Stomach (tissue), 19 donors: ENCODE measurements at places on chromosomes 2 and 18. TPM values are rescaled to one million over a fixed set of nuclear protein-coding genes. Genes with fewer than 3 reads are reported as not detected.

The GAL3ST2 gene
- 311 TPM for total RNA-seq

The LCT gene
- total RNA-seq, result not detected

The C2orf72 gene
- 8.1 TPM for total RNA-seq

The ANKRD29 gene
- total RNA-seq, result 150 TPM

The ITGA4 gene
- 48.4 TPM for total RNA-seq

The HOXD12 gene
- not detected for total RNA-seq

The KCNJ13 gene
- 0.18 TPM for total RNA-seq

GRCh38 chr2:119246884-119247843 is 23.5 kb downstream of the STEAP3 start:
- H3K27ac ChIP-seq, result no peak overlapping the region
- no peak for DNase-seq
- no peak overlapping the region for H3K4me3 ChIP-seq
- H3K36me3 ChIP-seq, result peaks cover 49% of the 10 kb centered on the region
- H3K4me1 ChIP-seq, result no peaks in the 10 kb centered on the region

DNA sequence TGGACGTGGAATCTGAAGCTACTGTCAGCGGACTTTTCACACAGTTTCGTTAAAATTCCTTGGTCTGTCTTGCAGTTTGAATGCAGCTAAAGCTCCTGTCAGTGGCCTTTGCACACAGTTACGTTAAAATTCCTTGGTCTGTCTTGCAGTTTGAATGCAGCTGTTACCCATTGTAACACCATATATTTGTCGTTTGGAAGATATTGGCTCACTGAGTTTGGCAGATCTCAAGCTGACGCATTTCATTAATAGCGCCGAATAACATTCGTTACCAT is 1.0 kb downstream of the LIMS1 start:
- no peaks in the 10 kb centered on the region for H3K27me3 ChIP-seq
- no peak for DNase-seq
- H3K36me3 ChIP-seq, result no peaks in the 10 kb centered on the region
- H3K4me1 ChIP-seq, result peaks cover 16% of the 10 kb centered on the region

DNA sequence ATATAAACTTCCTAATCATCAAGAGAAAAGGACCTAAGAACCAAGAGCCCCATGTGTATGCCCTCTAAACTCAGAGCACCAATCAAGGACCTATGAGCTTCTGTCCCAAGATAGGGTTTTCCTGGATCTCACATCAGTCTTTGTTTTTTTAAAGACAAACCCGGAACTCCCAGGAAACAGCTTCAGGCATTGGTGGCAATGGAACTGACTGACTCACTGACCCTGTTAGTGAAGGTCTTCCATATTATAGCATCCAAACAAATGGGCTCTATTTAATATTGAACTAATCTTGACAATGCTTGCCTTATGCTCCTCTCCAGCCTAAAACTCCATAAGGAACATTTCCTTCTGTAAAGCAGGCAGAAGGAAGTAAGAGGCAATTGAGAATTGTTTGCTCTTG is 63.5 kb upstream of the RPE start:
- H3K4me1 ChIP-seq, result peaks cover 27% of the 10 kb centered on the region
- H3K27me3 ChIP-seq, result no peaks in the 10 kb centered on the region
- H3K4me3 ChIP-seq, result no peak overlapping the region
- DNase-seq, result no peak

GRCh38 chr2:147468963-147469362 is 375.9 kb upstream of the ACVR2A start:
- DNase-seq, result no peak
- H3K4me1 ChIP-seq, result no peaks in the 10 kb centered on the region

DNA sequence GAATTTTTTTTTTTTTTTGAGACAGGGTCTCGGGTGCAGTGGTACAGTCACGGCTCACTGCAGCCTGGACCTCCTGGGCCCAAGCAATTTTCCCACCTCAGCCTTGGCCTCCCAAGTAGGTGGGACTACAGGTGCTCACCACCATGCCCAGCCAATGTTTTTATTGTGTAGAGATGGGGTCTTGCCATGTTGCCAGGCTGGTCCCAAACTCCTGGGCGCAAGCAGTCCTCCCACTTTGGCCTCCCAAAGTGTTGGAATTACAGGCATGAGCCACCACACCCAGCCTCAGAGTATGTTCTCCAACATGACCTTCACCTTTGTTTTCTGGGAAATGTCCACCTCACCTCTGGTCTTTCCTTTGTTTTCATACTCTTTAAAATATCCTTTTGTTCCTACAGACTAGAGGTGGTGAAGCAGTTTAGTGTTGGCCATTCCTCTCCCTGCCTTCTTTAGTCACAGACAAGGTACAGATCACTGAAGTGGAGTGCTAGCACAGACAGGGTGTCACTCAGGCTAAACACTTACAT is 19.5 kb upstream of the MOCOS start:
- H3K36me3 ChIP-seq, result peaks cover 89% of the 10 kb centered on the region
- no peak overlapping the region for H3K4me3 ChIP-seq
- no peak overlapping the region for H3K27ac ChIP-seq
- no peaks in the 10 kb centered on the region for H3K27me3 ChIP-seq
- no peak for DNase-seq
- H3K4me1 ChIP-seq, result no peaks in the 10 kb centered on the region

- DNase-seq, result peak; percentile 97
- H3K27me3 ChIP-seq, result peaks cover 81% of the 10 kb centered on the region
These were observed at the start of gene IGFBP5 for GRCh38 chr2:216695401-216695821. IGFBP5 (minus strand) TSS chr2:216695549; CDS start chr2:216694775, 774 bp downstream.

DNA sequence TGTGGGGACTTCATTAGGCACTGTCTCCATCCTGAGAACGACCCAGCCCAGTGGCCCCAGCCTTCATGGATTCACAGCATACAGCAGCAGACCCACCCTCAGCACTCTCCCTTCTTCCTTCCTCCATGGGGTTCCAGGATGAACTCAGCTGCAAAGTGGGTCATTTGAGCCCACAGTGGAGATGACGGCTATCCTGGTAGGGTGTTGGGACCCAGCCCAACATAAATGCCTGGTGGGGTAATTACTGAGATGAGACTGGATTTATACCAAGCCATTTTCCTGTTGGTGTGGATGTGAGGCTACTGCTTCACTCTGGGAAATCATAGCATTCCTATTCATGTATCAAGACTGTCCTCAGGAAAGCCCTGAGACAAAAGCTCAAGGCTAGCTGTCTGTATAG is 536.7 kb upstream of the TNP1 start:
- H3K4me1 ChIP-seq, result peaks cover 8% of the 10 kb centered on the region
- H3K4me3 ChIP-seq, result no peak overlapping the region
- no peak for DNase-seq
- H3K27me3 ChIP-seq, result no peaks in the 10 kb centered on the region
- no peak overlapping the region for H3K27ac ChIP-seq
- no peaks in the 10 kb centered on the region for H3K36me3 ChIP-seq

DNA sequence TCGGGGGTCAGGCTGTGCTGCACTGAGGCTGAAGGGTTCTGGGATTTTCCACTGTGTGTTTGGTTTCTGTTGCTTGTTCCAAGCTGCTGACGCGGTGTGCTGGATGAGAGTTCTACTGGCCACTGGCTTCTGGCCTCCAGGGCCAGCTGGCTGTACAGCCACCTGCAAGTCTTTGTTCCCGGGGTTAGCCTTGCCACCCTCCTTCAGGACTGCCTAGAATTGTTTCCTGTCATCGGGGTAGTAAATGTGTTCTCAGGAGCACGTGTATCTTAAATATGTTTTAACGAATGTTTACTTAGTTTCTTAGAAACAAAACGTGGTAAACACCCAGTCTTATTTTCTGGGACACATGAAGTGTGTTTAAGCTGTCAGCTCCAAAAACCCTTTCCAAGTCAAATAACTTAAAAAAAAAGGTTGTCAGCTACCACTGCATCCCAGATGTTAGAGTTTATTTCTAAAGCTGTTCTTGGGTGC is 231.2 kb downstream of the AGAP1 start:
- H3K4me1 ChIP-seq, result peaks cover 27% of the 10 kb centered on the region
- no peaks in the 10 kb centered on the region for H3K27me3 ChIP-seq
- H3K36me3 ChIP-seq, result no peaks in the 10 kb centered on the region
- peak; percentile 72 for DNase-seq
- H3K4me3 ChIP-seq, result no peak overlapping the region
- peak overlapping the region; percentile 69 for H3K27ac ChIP-seq

DNA sequence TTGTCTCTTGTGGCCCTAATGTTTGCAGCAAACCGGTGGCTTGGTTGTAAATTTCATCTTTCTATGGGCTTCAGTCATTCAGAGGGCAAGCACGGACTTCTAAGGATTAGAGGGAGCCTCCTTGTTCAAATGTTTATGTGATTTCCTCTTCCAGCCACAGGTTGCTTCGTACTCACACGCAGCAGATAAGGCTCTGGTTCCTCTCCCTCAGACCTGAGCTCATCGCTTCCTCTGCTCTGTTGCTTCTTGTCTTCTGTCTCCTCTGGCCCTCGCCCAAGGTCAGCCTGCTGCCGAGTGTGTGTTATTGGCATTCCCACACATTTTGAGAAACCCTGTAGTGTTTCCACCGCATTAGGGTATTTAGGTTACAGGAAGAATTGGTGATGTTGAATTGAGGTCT is 44.0 kb downstream of the MYL12B start:
- H3K27me3 ChIP-seq, result no peaks in the 10 kb centered on the region
- no peaks in the 10 kb centered on the region for H3K4me1 ChIP-seq
- H3K4me3 ChIP-seq, result no peak overlapping the region
- H3K27ac ChIP-seq, result no peak overlapping the region

DNA sequence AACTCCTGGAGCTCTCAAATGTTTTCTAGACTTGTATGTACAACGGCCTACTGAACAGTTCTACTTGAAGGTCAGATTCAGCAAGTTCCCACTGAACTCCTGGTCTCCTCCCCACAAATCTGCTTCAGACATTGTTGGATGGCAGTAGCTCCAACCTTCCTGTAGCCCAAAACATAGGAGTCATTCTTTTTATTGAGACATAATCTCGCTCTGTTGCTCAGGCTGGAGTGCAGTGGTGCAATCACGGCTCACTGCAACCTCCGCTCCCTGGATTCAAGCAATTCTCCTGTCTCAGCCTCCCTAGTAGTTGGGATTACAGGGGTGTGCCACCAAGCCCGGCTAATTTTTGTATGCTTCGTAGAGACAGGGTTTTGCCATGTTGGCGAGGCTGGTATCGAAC is 47.3 kb downstream of the QPCT start:
- no peaks in the 10 kb centered on the region for H3K27me3 ChIP-seq
- H3K4me1 ChIP-seq, result peaks cover 9% of the 10 kb centered on the region
- H3K36me3 ChIP-seq, result no peaks in the 10 kb centered on the region
